HS-27A (cell line): ENCODE measurements at places on chromosomes 4 and X.
A peak's percentile ranks its signal among the peaks of the same experiment; 100 is the strongest.

GRCh38 chr4:41287005-41287404 lies 30.3 kb downstream of the UCHL1 start:
- DNase-seq, result peak; percentile 47

DNA sequence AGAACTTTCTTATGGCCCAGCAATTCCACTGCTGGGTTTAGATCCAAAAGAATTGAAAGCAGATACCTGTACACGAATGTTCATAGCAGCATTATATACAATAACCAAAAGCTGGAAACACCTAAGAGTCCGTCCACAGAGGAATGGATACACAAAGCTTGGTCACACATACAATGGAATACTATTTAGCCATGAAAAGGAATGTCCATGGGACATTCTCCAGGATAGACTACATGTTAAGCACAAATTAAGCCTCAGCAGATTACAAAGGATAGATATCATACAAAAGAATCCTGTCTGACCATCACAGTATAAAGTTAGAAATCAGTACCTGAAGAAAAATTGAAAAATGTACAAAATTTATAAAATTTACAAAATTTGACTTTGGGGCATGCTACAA lies 12.7 kb upstream of the MAEA start:
- no peak for DNase-seq

GRCh38 chr4:53559021-53559620 lies 32.2 kb downstream of the LNX1 start:
- no peak for DNase-seq

- no peak for DNase-seq
These were observed 102.7 kb downstream of the SH3BGRL start for GRCh38 chrX:81304563-81304962.

GRCh38 chrX:52574416-52575275 lies 57.8 kb upstream of the XAGE1B start:
- DNase-seq, result peak; percentile 15

- no peak for DNase-seq
These were observed 558.1 kb downstream of the IL1RAPL1 start for GRCh38 chrX:29145316-29145715.

DNA sequence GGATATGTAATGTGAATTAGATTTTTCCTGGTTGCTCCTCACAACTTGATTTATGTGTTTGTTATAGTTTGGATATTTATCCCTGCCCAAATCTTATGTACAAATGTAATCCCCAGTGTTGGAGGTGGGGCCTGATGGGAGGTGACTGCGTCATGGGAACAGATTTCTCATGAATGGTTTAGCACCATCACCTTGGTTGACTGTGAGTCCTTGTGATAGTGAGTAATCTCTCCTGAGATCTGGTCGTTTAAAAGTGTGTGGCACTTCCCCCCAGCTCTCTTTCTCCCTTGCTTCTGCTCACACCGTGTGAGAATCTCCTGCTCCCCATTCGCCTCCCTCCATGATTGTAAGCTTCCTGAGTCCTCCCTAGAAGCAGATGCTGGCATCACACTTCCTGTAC lies 2.2 kb downstream of the MID2 start:
- no peak for DNase-seq
